ENCODE measurements at places on chromosomes 16 and 17.
A peak's percentile ranks its signal among the peaks of the same experiment; 100 is the strongest.

DNA sequence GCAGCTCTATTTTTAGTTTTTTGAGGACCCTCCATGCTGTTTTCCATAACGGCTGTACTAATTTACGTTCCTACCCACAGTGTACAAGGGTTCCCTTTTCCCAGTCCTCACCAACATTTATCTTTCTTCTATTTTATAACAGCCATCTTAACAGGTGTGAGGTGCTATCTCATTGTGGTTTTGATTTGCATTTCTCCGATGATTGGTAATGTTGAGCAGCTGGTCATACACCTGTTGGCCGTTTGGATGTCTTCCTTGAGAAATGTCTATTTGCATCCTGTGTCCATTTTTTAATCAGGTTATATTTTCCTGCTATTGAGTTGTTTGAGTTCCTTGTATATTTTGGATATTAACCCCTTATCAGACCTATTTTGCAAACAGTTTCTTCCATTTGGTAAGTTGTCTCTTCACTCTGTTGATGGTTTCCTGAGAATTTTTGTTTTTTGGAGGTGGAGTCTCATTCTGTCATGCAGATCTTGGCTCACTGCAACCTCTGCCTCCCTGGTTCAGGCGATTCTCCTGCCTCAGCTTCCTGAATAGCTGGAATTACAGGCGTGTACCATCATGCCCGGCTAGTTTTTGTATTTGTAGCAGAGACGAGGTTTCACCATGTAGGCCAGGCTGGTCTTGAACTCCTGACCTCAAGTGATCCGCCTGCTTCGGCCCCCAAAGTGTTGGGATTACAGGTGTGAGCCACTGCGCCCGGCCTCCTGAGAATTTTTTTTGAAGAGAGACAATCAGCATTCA is 279.6 kb downstream of the SNX29 start:
- no peak for DNase-seq

- peak; percentile 1 for DNase-seq
These were observed 611.3 kb upstream of the SALL1 start for GRCh38 chr16:51762081-51762996.

GRCh38 chr16:81142864-81143263 is 46.7 kb upstream of the GCSH start:
- no peak for DNase-seq

- DNase-seq, result no peak
These were observed 62.2 kb downstream of the UTP18 start for GRCh38 chr17:51322390-51323029.

DNA sequence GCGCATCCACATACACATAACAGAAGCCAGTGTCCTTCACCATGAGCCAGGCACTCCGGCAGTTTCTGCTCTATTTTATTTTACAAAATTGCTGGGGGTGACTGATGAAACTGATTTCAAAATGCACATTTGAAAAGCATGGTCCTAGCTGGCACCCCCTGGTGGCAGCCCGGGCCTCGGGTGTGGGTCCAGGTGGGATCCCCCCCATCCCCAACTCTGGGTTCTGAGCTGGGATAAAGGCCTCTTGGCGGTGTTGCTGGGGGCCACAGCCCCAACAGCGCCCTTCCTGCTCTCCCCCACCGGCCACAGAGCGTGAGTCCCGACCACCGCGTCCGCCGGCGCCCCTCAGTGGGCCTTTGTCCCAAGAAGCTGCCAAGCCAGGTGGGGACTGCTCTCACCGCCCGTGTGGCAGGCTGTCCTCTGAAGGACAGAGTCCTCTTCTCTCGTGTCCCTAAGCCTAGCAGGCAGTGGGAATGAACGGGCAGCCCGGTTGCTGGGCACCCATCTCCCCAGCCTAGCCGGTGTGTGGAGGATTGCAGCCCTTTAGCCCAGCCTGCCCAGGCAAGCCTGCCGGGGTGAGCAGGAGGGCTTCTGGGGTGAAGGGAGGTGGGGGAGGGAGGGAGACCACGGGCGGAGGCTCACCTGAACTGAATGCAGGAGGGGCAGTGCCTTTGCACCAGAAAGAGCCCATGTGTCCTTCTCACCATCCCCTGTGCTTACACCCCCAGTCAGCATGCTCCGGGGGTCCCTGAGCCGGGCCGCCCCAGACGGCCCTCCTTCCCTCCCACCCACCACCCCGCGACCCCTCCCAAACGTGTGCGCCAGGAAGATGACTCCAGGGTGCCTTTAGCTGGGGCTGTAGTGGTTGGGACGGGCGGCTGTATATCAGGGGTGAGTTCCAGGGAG is 898 bp downstream of the SNAI3 start:
- peak; percentile 55 for DNase-seq

GRCh38 chr17:69724238-69724637 is 309.7 kb downstream of the MAP2K6 start:
- DNase-seq, result no peak

- DNase-seq, result peak; percentile 10
These were observed 7.4 kb downstream of the ZNF594 start for GRCh38 chr17:5184288-5184687.

GRCh38 chr17:79224903-79225302 is 150.3 kb downstream of the ENGASE start:
- no peak for DNase-seq

DNA sequence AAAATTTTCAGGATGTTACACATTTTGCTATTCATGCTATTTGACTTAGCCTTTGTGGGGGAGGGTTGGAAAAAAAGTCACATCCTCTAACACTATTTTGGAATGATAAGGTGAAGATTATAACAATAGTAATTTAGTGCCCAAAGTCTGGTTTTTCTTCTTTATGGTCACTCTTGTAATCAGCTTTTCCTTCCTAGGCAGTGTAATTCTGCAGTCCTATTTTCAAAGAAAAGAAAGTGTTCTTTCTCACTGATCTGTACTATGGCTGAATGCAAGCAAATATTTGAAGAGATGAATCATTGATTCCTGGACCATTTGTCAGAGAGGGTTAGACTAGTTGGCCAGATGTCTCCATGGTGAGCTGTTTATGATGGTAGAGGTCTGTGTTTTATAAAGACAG is 8.4 kb downstream of the RSPRY1 start:
- DNase-seq, result no peak

GRCh38 chr16:67105881-67106280 is 3.9 kb upstream of the PHAF1 start:
- no peak for DNase-seq

- no peak for DNase-seq
These were observed 17.4 kb downstream of the LASP1NB start for GRCh38 chr17:38942696-38943334.

DNA sequence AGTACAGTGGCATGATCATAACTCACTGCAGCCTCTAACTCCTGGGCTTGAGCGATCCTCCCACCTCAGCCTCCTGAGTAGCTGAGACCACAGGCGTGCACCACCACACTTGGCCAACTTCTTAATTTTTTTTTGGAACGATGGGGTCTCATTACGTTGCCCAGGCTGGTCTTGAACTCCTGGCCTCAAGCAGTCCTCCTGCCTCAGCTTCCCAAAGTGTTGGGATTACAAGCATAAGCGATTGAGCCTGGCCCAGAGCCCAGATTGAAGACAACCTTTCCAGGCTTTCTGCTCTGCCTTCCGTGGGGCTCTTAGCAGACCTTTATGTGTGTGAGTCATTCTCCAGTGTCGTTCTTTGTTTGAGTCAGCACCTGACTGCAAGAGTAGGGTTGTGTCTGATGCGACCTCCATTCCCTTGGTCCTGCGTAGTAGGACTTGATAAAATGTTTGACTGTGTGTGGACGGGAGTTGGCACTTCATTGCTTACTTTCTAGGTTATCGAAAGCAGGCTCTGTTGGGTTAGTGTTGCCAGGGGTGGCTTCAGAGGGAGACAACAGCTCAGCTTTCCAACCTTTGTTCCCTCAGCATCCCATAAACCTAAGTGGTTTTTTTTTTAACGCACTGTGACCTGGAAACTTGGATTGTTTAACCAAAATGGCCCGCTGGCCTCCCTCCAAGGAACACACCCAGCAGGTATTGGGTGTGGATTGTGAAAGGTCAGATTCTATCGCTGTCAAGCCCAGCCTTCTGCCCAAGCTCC is 26.4 kb downstream of the EEF2K start:
- DNase-seq, result no peak

- no peak for DNase-seq
These were observed 142.2 kb upstream of the HS3ST3A1 start for GRCh38 chr17:13743906-13744305.

DNA sequence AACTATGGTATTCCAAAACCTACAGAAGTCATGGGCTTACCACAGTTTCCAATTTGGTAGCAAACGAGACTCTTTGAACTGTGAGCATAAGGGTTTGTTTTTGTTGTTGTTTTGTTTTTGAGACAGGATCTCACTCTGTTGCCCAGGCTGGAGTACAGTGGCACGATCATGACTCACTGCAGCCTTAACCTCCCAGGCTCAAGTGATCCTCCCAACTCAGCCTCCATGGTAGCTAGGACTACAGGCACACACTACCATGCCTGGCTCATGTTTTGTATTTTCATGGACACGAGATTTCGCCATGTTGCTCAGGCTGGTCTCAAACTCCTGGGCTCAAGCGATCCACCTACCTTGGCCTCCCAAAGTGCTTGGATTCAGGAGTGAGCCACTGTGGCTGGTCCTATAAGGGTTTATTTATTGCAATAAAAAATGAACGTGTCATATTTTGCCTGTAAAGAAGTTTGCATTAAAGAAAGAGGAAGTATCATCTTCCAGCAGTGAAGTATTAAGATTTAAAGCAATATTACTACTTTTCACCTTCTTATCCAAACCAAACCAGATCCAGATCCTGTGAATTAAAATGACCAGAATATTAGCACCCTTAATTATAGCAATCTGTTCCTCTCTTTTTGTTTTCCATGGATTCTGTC is 37.2 kb downstream of the KCNJ2 start:
- DNase-seq, result no peak

GRCh38 chr16:24970708-24971107 is 44.5 kb downstream of the ARHGAP17 start:
- no peak for DNase-seq

DNA sequence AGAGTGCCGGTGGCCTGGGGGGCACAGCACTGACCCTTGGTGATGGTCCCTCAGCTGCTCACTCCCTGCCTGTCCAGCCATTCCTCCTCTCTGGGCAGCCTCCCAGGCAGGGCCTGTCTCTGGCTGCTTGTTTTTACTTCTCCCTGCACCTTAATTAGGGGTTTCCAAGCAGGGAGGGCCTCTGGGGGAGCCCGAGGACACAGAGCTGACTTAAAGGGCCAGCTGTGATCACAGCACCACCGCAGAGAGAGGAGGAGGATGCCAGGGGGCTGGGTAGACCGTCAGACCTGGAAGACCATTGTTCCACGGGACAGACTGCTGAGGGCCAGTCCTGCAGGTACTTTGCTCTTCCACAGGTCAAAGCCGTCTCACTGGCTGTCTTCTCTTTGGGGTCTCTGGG is 1.2 kb upstream of the DPH1 start:
- DNase-seq, result no peak

DNA sequence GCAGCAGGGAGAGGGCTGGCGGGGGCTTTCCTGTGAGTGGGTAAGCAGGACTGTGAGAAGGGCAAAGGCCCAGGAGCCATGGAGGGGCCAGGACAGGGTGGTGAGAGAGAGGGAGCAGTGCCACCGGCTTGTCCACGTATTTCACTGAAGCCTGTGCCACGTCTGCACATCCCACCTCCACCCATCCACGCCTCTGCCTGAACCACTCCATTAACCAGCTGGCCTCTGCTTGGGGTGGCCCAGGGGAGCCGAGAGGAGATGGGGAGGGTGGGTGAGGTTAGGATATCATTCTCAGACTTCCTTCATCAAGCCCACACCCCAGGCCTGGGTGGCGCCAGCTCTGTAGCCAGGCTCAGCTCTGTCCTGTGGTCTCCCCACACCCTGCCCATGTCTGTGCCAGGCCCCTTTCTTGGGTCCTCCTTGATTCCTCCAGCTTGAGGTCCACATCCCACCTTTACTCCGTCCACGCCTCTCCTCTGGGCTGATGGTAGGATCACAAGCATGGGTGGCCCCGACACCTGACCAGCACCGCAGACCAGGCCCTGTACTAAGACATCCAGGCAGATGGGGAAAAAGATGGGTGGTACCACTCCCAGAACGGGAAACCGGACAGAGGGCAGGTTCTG is 3.2 kb upstream of the FN3K start:
- DNase-seq, result no peak

- no peak for DNase-seq
These were observed 49.6 kb downstream of the ANKFY1 start for GRCh38 chr17:4214157-4214556.

- DNase-seq, result no peak
These were observed 19.5 kb upstream of the DHX40 start for GRCh38 chr17:59545942-59546341.

DNA sequence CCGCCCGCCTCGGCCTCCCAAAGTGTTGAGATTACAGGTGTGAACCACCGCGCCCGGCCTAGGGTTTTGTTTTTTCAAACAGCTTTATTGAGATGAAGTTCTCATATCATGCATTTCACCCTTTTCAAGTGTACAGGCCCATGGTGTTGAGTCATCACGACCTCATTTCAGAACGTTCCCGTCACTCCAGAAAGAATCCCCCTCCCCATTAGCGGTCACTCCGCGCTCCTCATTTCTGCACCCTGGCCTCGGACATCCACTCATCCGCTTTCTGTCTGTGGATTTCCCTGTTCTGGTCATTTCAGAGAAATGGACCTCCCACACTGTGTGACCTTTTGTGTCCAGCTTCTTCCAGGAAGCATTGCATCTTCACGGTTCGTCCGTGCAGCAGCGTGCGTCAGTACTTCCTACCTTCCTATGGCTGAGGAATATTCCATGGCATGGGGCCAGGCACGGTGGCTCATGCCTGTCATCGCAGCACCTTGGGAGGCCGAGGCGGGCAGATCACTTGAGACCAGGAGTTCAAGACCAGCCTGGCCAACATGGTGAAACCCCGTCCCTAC is 135.2 kb upstream of the GSE1 start:
- DNase-seq, result no peak

DNA sequence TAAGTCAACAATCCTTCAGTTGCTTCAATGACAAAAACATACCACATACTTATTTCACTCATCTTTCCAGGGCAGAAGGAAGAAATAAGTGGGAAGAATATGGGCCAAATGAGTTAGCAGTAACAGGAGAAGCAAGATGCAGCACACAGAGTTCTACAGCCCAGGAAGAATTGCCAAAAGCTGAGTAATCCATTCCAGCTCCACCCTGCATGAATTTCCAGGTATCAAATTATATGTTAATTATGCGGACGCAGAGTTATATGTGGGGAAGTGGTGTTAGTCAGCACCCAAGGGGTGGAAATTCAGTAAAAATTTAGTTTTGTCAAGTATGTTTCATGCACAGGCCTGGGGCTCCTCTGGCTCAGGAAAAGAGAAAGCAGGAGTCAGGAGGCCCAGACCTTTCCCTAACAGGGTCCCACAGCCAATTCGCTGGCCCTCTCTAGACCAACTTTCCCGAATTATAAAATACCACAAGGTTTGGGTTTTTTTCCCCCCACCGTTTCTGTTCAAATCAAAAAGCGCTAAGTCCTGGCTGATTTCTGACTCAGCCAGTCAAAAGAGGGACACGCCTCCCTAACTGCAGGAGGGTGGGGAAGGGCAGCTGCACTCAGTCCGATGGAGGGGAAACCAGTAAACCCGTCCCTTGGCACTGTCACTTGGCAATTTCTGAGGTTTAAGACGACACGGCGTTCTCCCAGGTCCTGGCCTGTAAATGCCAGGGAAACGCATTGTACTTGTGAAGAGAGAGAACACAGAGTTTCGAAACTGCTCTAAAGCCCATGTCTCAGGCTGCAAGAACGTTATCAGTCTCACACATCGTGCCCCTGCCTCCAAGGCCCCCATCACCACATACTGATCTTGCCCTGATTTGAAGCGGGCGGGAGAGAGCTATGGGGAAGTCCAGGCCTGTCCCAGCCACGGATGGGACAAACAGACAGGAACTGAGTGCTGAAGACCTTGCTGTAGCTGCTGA is 58.1 kb downstream of the ZFHX3 start:
- DNase-seq, result no peak

- DNase-seq, result no peak
These were observed 127.0 kb upstream of the NLRP1 start for GRCh38 chr17:5711344-5711743.

GRCh38 chr17:46795379-46795952 is 23.0 kb downstream of the WNT3 start:
- no peak for DNase-seq

Data from stimulated activated CD8-positive, alpha-beta memory T cell treated with anti-CD3 and anti-CD28 coated beads, Interleukin-12 subunit alpha, Interleukin-12 subunit beta, amount 100 ng/mL, for 1 hour (primary cell).